ENCODE measurements at places on chromosomes 6 and 20.
A peak's percentile ranks its signal among the peaks of the same experiment; 100 is the strongest.

GRCh38 chr6:1390946-1391799 is 1.8 kb downstream of the FOXF2 start:
- no peak for DNase-seq

DNA sequence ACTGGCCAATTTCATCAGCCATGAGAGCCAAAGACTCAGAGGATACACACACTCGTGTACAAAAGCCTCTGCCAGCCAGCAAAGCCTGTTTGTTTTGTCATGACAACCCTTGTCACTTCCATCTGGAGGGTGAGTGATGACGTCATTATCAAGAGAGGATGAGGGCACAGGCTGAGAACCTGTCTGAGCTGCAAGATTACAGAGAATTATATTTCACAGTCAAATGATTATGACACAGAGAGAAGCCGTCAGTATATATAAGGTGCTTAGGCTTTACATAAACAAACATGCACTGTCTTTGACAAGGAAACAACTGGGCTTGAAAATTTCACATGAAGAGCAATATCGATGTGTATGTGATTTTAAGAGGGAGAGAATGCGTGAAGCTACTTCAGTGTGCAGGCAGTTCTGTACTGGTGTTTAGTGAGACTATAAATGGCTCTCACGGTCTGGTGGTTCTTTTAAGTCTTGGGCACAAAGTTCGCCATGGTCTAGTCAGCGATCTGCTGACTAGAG is 36.5 kb upstream of the BCLAF1 start:
- no peak for DNase-seq

DNA sequence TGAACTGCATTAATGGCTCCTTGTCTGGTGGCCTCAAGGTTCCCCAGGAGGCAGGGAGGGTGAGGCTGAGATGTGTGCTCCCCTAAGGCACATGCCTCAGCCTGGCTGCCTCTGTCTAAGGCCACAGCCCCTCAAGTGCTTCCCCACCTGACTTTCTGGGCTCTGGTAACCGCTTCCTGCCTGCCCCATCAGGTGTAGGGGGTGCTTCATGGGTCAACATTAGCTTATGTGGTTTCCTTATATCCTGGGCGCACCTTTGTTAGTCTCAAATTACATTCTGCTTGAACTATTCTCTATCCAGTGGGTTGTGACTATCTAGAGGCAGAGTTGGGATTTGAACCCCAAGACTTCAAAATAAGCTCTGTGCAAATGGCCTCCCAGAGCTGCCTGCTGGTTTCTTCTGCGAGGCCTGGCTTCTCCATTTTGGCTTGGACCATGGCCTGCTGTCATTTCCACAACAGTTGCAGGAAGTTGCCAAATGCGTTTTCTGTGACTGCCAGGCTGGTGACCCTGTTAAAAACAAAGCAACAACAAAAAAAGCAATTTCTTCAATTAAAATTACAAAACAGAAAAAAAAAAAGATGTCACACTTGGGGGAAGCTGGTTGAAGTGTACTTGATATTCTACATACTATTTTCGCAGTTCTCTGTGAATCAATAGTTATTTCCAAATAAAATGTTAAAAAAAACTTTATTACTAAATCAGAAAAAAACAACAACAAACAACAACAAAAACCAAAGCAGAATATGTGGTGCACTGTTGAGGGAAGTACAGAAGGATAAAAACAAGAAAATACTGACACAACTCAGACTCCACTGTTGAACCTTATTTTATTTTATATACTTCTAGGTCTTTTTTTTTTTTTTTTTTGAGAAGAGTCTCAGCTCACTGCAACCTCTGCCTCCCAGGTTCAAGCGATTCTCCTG is 20.0 kb upstream of the ZNFX1 start:
- DNase-seq = no peak

DNA sequence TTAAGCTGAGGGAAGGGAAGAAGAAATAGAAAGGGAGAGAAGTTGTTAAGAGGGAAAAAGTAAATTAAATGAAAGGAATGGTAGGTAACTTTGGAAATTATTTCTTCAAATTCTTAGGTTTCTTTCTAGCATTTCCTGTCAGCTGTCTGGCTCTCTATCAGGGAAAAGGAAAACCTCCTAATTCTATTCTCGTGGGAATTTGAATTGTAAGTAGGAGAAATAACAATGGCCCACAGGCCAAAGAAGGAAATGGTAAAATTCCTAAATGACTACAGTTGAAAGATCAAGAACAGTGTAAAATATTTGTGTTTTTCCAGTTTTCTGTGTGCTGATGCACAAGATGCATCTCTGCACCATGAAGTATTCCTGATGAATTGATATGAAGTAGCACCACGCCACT is 173.0 kb downstream of the IBTK start:
- no peak for DNase-seq

DNA sequence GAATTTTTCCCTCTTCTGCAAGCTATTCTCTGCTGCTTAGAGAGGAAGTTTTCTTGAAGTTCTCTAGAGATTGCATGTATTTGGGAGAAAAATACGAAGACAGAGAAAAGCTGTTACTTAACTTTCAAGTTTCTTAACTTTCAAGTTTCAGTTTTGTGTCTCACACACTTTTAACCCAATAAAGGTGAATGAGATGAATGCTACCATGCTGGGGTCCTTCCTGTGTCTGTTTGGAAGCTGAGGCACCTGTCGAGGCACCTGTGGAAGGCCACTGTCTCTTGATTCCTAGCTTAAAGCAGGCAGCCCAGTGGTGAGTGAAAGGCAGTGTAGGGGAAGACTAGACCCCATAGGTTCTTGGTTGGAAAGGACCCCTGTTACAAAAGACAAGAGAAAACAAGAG is 372.8 kb upstream of the JARID2 start:
- DNase-seq = no peak

GRCh38 chr6:145848541-145848940 is 33.9 kb upstream of the FBXO30 start:
- DNase-seq = no peak

DNA sequence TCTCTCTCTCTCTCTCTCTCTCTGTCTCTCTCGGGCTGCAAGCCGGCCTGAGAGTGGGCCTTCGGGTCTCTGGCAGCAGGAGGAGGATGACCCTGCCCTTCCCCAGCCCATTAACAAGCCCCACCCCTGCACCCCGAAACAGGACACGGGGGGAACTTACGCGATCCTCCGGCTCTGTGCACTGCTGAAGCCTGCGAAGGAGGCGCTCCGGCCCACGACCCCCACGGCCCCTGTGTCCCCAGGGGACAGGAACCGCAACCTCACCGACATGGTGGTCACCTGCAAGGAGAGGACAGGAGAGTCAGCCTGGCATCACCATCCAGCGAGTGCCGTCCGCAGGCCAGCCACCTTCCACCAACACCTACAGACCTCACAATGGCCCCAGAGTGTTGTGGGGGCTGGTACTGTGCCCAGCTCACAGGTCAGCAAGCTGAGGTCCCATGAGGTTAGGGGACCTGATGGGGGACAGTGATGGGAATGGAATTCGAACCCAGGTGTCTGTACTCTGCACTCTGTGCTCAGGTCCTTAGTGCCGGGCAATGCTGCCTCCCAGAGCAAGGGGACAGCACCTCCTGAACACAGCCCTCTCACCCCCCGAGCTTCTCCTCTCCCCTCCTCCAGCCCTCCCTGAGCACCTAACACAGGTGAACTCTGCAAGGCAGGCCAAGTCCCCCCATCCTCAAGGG is 60.6 kb downstream of the RIPOR3 start:
- DNase-seq = no peak

DNA sequence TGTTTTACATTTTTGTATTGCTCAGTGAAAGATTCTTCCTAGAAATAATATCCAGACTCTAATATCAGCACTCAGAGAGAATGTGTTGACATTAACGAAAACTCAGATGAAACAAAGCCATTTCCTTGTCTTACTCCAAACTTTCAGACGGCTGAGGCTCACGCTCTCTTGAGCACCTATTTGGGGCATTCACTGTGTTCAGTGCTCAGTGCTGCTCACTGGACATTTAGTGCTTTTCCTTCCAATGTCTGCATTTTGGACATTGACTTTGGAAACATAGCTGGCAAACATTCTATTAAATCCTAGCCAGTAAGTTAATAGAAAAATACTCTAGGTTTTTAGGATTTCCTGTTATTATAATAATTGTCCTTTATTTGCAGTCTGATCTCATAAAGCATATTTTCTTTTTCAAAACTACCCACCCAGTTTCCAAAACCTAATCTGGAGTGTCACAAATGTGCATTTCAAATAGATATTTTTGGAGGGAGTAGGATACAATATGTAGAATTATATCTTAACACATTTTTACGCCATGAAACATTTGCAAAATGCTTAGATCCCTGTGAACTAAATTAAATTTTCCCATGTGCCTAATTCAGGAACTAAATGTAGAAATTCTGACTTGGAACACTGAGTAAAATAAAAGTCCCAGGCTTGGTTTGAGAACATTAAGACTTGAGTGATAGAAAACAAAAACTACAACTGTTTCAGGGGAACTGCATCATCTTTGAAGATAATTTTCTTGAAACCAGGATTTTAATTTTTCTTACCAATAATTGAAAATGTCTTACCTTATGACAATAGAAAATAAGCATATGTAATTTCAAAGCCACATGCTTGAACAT is 91.7 kb upstream of the B3GAT2 start:
- DNase-seq = no peak

GRCh38 chr20:1909097-1909496 is 13.9 kb downstream of the SIRPA start:
- DNase-seq = no peak

DNA sequence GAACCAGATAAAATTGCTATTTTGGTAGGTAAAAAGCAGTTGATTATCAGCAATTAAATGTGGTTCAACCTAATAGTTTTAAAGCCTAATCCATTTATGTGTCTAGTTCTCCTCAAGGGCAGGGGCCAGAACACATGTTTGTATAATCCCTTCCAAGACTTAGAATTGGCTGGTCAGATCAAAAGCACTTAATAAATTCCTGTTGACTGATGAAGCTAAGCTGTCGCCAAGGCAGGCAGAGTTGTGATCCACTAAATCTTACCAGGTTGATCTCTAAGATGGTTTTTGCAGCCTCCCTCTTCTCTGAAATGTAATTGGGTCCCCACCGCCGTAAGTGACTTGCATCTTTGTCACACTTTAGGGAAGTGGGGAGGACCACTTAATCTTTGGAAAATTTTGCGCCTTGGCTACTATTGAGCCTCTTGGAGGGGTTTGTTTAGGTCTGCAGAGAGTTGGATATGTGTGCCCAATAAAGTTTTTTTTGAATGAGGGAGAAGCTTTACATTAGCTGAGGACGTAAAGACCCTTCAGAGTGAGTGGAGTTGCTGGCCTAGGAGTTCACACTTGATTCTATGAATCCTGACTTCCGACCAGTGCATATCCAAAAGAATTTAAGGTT is 65.9 kb downstream of the PHF20 start:
- DNase-seq = no peak

DNA sequence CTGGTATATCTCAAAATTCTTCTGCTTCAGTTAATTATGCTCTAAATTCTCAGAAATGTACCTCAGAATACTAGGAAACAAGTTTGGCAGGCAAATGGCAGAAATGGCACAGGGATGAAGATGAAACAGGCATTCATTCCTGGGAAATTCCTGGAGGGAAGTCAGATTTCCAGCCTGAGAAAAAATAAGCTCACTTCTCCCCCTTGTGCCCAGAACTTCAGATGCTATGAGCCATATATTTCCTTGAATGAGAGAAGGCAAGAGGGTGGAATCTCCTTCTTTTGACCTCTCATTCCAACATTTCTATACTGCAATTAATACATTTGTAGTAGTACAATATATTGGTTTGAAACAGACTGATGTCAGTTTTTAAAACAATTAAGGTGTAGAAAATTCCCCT is 22.8 kb downstream of the RGS17 start:
- DNase-seq = no peak

- no peak for DNase-seq
Observed at GRCh38 chr20:40953856-40954255, 74.8 kb upstream of the TOP1 start.

DNA sequence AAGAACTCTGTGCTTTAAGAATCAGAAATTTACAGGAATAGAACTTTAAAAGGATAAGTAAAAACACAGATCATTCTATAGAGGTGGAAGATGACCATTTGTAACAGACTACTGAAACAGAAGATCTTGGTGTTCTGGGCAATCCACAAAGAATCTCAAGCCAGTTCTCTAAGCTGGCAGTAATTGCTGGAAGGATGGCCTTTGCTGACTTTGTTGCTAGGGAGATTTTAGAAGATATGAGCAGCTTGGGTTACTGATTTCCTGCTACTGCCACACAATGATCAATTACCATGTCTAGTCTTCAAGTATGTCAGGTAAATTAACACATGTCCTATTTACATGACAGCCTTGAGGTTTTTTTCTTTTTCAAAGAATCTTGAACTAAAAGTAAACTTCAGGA is 31.1 kb downstream of the SNAP91 start:
- no peak for DNase-seq

- no peak for DNase-seq
Observed at GRCh38 chr6:140427842-140428241, 1053.4 kb upstream of the CITED2 start.

- DNase-seq = no peak
Observed at GRCh38 chr20:7994809-7995208, 24.8 kb downstream of the TMX4 start.

DNA sequence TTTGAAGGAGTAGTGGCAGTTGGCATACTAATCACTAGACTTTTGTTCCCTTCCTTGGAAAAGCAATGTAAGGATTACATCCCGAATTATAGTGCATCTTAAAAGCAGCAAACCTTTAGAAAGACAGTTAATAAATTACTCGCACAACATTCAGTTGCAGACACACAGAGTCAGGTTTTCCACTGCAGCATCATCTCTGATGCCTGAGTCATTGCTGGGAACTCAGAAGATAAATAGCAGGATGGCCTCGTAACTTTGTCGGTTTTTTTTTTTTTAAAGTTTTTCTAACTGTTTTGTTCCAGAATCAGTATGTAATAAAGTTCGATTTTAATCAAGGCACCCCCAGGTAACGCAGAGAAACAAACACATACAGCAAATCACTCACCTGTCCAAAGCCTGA is 34.3 kb downstream of the GJA10 start:
- no peak for DNase-seq

DNA sequence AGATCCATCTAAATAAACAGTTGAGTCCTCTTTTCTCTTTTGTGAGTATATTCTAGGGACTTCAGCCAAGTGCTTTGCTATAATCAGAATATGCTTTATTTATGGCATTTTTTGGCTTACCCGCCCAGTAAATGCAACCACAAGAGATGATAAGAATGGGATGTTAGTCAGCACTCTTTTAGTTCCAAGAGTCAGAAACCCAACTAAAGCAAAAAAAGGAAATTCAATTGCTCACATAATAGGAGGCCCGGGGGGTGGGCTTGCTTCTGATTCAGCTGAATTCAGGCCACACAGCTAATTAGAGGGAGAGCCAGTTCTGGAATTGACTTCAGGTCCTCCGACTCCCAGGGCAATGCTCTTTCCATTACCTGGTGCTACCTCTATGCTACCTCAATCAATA is 250.6 kb downstream of the FARS2 start:
- DNase-seq = no peak

GRCh38 chr6:26232940-26233648 is 131.9 kb upstream of the BTN3A2 start:
- DNase-seq = no peak

GRCh38 chr6:25006565-25007001 is 70.8 kb upstream of the RIPOR2 start:
- peak; percentile 96 for DNase-seq

GRCh38 chr6:90187437-90188121 is 109.1 kb downstream of the BACH2 start:
- no peak for DNase-seq

GRCh38 chr6:34011264-34011663 is 134.6 kb downstream of the GRM4 start:
- DNase-seq = no peak
